C1 segment of cervical spinal cord (tissue), 14 donors: ENCODE measurements at places on chromosomes 2 and 18.

GRCh38 chr18:76759056-76759455 is 63.3 kb upstream of the ZNF236 start:
- DNase-seq: no peak

DNA sequence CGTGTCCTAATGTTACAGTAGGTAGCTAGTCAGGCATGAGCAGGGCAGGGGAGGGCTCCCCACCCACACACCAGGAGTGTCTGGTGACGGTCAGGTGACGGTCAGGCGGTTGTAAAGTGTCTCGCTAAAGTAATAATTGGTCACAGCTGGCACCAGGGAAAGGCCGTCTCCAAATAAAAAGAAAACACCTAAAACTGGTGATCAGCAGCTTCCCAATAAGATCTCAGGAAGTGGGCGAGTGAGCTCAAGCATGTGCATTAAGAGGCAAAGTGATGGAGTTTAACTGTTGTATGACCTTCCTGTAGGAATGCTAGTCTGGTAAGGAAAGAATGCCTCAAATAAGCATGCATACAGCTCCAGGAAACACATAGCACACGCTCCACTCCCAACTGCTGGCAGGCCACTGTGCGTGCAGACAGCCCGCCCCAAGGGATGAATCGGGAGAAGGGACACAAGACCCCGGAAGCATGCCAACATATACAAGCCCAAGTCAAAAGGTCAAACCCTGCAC is 177.1 kb downstream of the RNF144A start:
- no peak for DNase-seq

- no peak for DNase-seq
Measured at GRCh38 chr18:56246916-56247315, 391.5 kb downstream of the TXNL1 start.

DNA sequence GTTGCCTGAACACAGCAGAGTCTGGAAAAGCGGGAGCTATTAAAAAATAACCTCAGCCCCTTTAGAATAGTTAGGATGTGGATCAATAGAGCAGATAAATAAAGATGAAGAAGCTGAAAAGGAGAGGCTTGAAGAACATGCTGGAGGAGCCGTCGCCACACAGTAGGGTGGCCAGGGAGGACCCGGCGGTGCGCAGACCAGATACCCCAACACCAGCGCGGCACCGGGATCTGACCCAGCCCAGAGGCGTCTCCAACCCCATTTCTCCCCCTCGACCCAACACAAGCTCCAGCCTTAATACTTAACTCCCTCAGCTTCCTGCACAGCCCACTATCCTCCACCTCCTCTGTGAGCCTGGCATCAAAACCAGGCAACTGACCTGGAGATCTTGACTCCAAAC is 16.0 kb downstream of the CYB5A start:
- no peak for DNase-seq
